GM03348 (cell line): ENCODE measurements at places on chromosomes 3 and 15.

GRCh38 chr3:49470714-49471420 lies 800 bp downstream of the DAG1 start:
- no peak for DNase-seq

DNA sequence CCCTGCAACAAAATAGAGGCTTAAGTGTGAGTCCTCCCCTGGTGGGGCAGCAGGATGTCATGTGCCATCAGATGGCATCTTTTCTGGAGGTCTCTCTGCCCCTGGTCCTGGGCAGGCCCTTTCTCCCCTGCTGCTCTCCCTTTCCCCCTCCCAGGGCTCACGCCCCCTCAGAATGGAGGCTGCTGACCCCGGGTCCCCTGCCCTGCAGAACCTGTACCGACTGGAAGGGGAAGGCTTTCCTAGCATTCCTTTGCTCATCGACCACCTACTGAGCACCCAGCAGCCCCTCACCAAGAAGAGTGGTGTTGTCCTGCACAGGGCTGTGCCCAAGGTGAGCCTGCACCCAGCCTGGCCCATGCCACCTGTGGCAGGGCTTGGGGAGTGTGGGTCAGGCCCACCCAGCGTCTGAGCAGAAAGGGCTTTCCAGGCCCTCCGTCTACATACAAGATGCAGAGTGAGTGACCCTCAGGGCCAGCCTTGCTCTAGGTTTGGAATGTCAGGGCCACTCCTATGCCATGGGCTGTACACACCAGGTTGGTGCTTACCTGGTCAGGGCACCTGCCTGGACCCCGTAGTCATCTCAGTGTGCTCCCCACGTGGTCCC lies 7.1 kb downstream of the FES start:
- no peak for DNase-seq

GRCh38 chr3:24196526-24196925 lies 251.4 kb downstream of the NR1D2 start:
- peak; percentile 67 for DNase-seq

- no peak for DNase-seq
Measured at GRCh38 chr15:88651136-88651732, 12.4 kb downstream of the ISG20 start.

- DNase-seq = peak; percentile 78
Measured at GRCh38 chr3:59127071-59127470, 77.2 kb upstream of the CFAP20DC start.

DNA sequence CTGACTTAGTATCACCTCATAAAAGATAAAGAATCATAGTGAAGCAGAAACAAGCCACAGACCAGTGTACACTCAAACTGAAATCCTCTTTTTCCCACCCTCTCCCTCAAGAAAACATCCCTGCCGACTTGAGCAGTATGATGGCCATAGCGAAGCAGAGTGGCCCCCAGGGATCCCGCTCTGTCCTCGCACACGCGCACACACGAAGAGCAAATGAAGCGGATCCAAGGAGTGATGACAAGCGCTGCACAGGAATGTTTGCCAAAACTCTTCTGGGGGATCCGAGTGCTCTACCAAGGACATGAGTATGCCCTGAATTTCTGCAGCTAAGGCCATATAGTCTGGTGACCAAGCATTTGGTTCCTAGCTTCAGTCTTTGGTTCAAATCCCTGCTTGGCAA lies 134.5 kb upstream of the C2CD4B start:
- no peak for DNase-seq

- no peak for DNase-seq
Measured at GRCh38 chr15:92812271-92812670, 87.9 kb upstream of the CHD2 start.
